Testis (tissue), 5 donors: ENCODE measurements at places on chromosomes 12 and 14. TPM values are rescaled to one million over a fixed set of nuclear protein-coding genes. Genes with fewer than 3 reads are reported as not detected.

The ARPC3 gene
- total RNA-seq = 244 TPM

The KRT5 gene
- total RNA-seq = 1.1 TPM

The GPR68 gene
- total RNA-seq = 2.4 TPM

The POTEM gene
- 67.0 TPM for total RNA-seq

The ANO4 gene
- 13.0 TPM for total RNA-seq

The KRT6C gene
- total RNA-seq = 0.16 TPM

The GTF2A1 gene
- 66.0 TPM for total RNA-seq

The ANG gene
- total RNA-seq = 28.9 TPM

The NPFF gene
- total RNA-seq = 1.2 TPM

The KRT79 gene
- total RNA-seq = 0.24 TPM

DNA sequence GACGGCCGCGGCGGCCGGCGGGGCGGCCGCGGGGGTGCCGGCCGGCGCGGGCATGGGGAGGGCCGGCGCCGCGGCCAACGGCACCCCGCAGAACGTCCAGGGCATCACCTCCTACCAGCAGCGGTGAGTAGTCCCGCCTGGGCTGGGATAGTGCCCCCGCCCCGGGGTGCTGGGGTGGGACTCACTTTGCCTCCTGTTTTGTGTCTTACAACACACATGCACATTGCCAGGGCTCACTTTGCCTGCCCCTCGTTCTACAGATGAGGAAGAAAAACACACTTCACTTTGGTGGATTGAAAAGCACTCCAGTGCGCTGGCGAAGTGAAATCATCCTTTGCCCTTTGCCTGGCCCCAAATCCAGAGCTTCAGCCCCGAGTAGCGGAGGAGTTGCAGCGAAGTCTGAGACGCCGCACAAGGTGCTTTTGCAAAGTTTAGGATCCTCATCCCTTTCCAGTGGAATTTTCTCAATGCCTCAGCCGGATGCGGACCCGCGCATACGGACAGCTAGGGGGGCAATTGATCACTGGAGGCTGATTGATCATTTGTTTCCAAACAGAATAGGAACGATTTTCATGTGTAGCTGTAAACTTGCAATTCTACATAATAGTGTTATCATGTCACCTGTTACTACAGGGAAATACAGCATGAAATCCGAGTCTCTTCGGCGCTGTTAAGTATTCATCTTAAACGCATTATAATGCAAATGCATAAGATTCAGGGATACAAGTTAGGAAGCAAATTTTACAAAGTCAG, 3.6 kb upstream of the NPAS3 start:
- H3K36me3 ChIP-seq = no peaks in the 10 kb centered on the region
- peak; percentile 21 for DNase-seq
- H3K27me3 ChIP-seq = no peaks in the 10 kb centered on the region

GRCh38 chr12:2244013-2244861, 191.4 kb downstream of the CACNA1C start:
- H3K36me3 ChIP-seq = no peaks in the 10 kb centered on the region
- H3K4me1 ChIP-seq = no peaks in the 10 kb centered on the region
- no peak overlapping the region for H3K27ac ChIP-seq
- no peak for DNase-seq
- H3K27me3 ChIP-seq = no peaks in the 10 kb centered on the region

DNA sequence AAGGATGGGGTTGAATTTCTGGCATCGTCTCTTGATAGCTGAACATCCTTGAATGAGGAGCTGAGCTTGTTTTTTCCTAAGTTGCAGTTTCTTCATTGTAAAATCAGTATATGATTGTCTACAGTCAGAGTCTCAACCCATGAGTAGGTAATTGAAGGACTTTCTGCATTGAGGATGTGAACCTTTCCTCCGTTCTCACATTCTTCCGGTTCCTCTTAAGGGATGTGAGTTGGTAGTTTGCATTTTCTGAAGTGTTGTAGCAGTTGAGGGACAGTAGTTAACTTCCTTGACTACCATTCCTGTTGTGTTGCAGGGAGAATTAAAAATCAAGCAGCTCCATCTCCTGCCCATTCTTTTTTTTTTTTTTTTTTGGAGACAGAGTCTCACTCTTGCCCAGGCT, 19.1 kb downstream of the TPCN1 start:
- peaks cover 33% of the 10 kb centered on the region for H3K4me1 ChIP-seq
- no peaks in the 10 kb centered on the region for H3K36me3 ChIP-seq
- no peak overlapping the region for H3K27ac ChIP-seq
- H3K4me3 ChIP-seq = no peak overlapping the region
- no peak for DNase-seq
- no peaks in the 10 kb centered on the region for H3K27me3 ChIP-seq

DNA sequence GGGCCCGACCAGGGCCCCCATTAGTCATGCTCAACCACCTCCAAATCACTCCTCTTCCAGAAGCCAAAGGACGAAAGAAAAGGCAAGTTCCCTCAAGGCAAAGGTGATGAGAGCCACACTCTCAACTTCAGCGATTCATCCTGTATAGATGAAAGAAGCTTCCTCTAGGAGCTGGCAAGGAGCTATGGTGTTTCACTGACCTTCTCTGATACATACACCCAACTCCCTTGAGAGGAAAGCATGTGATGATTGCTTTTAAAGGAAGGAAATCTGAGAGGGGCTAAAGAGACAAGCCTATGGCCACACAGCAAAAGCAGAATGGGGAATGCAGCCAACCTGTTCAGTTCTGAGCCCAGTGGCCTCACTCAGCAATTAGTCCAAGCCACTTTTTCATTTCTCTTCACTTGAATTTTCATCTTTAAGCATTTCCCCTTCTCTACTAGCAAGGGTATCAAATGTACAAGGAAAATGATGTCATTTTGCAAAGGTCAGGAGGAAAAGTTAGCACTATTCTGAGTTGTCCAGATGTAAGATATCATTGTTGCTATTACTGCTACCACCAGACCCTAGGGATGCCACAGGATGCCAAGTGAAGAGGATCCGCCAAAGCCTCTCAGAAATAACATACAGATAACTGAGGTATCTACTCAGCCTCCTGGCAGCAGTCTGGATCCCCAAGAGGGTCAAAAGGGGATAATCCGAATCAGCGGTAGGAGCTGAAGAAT, 82.5 kb downstream of the MAP3K9 start:
- no peaks in the 10 kb centered on the region for H3K36me3 ChIP-seq
- no peak for DNase-seq
- no peak overlapping the region for H3K27ac ChIP-seq
- no peaks in the 10 kb centered on the region for H3K4me1 ChIP-seq
- H3K27me3 ChIP-seq = no peaks in the 10 kb centered on the region
- H3K4me3 ChIP-seq = no peak overlapping the region

DNA sequence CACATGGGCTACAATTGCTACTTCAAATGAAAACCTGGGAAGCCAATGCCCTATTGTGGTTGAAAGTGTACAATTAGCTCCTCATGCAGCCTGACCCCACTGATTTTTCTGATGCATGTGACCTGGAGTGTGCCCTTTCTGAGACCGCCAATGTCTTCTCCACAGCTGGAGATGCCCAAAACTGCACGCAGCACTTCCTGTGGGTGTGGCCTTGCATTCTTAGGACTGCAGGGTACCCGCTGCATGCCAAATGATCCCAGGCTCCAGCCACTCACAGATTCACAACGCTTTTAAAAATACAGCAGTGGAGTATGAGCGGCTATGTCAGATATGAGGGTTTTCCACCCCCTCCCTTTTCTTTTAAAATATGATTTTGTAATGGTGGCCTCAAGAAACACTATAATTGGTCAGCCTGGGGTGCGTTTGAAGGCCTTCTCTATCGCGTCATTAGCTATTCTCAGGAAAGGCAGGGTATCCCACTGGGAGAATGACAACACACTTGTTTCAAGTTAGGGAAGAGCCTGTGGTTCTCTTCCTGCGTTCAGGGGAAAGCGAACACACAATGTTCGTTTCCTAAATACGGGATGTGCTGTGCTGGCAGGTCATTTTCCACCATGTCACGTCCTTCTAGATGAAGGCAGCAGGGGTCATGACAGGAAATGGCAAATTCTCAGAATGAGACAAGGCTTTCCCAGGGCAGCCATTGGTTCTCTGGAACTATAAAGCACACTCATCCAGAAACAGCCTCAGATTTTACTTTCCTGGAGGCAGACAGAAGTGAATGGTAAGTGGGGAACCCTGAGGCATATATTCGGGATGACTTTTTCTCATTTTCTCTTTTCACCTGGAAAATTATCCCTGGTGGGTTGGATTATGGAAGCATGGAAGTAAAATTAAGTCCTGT, at the start of gene APOLD1:
Gene APOLD1, plus strand, starts transcription at position 749 of the 904 bp plus-strand sequence. Its CDS starts 33 bp downstream, at position 782.
- peak within 1 kb of the TSS; percentile 89 for H3K27ac ChIP-seq
- no peaks in the 10 kb centered on the region for H3K36me3 ChIP-seq
- peaks cover 21% of the 10 kb centered on the region for H3K4me1 ChIP-seq
- peak within 1 kb of the TSS; percentile 67 for H3K4me3 ChIP-seq
- H3K27me3 ChIP-seq = no peaks in the 10 kb centered on the region

- H3K27ac ChIP-seq = no peak overlapping the region
- H3K36me3 ChIP-seq = no peaks in the 10 kb centered on the region
- H3K4me3 ChIP-seq = no peak overlapping the region
- no peak for DNase-seq
Observed at GRCh38 chr12:46794593-46795190, 31.1 kb downstream of the SLC38A4 start.

DNA sequence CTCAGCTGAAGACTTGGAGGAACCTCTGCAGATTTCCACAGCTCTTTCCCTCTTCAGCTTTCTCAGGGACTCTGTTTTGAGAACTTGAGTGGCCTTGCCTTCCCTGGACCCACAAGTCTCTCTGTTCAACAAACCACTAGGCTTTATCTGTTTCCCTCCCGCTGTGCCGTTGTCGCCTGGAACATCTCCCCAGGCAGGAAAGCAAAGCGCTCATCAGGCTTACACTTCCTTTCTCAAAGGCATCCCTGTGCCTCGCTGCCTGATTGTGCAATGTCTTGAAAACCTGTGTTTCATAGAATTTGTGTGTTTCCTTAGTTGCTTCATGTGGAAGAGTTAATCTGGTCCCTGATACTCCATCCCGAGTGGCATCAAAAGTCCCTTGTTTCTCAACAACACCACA, 64.1 kb downstream of the PPM1A start:
- H3K4me1 ChIP-seq = no peaks in the 10 kb centered on the region
- H3K27ac ChIP-seq = no peak overlapping the region
- no peak overlapping the region for H3K4me3 ChIP-seq
- H3K27me3 ChIP-seq = no peaks in the 10 kb centered on the region
- no peak for DNase-seq

DNA sequence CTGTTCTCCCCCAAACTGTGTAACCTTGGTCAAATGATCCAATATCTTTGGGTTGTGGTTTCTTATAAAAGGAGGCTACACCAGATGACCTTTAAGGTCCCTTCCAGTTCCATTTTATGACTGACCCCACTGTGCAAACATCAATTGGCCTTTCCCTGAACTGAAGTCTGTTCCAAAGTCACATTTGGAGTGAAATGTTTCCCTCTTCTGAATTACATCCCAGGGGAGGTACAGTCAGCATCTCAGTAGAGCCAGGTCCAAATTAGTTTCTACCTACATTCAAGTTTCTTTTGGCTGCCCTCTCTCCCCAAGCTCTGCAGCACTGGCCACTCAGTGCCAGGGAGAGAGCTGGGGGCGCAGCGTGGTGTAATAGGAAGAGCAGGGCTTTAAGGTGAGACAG, 34.4 kb downstream of the LIMA1 start:
- no peak for DNase-seq

DNA sequence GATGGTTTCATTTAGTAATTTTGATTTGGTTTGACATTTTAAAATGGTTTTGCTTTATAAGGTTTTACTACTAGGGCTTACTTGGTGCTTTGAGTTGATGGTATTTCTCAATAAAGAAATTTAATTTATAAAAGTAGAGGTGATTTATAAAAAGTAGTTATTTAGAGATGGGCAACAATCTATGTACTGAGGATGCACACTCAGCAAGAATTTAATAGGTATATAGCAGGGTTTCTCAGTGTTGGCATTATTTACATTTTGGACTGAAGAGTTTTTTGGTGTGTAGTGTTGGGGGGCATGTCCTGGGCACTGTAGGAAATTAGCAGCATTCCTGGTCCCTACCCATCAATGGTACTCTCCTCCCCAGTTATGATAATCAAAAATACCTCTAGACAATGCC, 47.7 kb downstream of the PPHLN1 start:
- no peak for DNase-seq
- H3K4me3 ChIP-seq = no peak overlapping the region
- H3K27ac ChIP-seq = no peak overlapping the region
- no peaks in the 10 kb centered on the region for H3K27me3 ChIP-seq
- no peaks in the 10 kb centered on the region for H3K4me1 ChIP-seq
- no peaks in the 10 kb centered on the region for H3K36me3 ChIP-seq

GRCh38 chr12:58918469-58918844, 1.8 kb downstream of the LRIG3 start:
- H3K4me1 ChIP-seq = no peaks in the 10 kb centered on the region
- no peaks in the 10 kb centered on the region for H3K36me3 ChIP-seq
- H3K27ac ChIP-seq = peak overlapping the region; percentile 95
- no peaks in the 10 kb centered on the region for H3K27me3 ChIP-seq
- peak overlapping the region; percentile 87 for H3K4me3 ChIP-seq
- DNase-seq = no peak

DNA sequence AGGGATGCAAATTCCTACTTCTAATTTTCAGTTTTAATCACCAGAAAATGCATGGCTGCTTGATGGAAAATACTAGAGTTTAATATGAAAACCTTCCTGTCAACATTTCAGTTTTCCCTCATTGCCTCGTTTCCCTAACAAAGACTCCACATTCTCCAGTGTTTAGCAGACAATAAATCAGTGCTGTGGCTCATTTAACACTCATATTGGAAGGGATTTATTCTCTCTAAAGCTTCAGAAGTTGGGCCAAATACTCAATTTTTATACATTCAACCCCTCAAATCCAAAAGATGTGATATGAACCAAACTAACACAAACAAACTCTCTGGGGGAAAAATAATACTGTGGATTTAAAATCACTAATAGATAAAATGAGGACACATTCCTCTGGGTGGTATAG, 482.5 kb downstream of the FLRT2 start:
- no peaks in the 10 kb centered on the region for H3K36me3 ChIP-seq
- no peak overlapping the region for H3K4me3 ChIP-seq
- no peaks in the 10 kb centered on the region for H3K27me3 ChIP-seq
- no peak for DNase-seq
- no peaks in the 10 kb centered on the region for H3K4me1 ChIP-seq

DNA sequence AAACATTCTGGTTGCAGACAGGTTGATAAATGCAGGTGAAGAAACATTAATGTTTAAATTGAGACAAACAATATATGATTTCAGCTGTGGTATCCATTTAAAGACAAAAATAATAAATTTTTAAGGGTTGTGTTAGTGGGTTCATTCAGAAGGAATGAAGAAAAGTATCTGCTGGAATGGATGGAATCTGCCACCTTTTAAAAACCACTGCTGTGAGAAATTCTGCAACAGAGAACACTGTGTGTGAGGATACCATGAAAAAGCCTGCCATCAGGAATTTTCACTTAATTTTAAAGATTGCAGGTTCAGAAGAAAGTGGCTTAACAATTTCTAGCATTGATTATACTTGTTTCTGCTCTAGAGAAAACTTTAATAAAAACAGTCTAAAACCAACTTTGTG, 184.6 kb upstream of the SOX5 start:
- no peaks in the 10 kb centered on the region for H3K4me1 ChIP-seq
- H3K4me3 ChIP-seq = no peak overlapping the region

GRCh38 chr14:103543721-103544387, 14.9 kb downstream of the TRMT61A start:
- H3K27ac ChIP-seq = peak overlapping the region; percentile 66
- no peaks in the 10 kb centered on the region for H3K36me3 ChIP-seq
- H3K4me3 ChIP-seq = no peak overlapping the region
- DNase-seq = peak; percentile 58
